NCI-H748 treated with DMSO at 0.1 percent for 48 hours (cell line): ENCODE measurements at places on chromosomes 1 and 21.

GRCh38 chr1:201750934-201751333 lies 78.0 kb upstream of the IPO9 start:
- DNase-seq, result no peak

GRCh38 chr1:110237386-110238152 lies 27.5 kb downstream of the KCNC4 start:
- no peak for DNase-seq

DNA sequence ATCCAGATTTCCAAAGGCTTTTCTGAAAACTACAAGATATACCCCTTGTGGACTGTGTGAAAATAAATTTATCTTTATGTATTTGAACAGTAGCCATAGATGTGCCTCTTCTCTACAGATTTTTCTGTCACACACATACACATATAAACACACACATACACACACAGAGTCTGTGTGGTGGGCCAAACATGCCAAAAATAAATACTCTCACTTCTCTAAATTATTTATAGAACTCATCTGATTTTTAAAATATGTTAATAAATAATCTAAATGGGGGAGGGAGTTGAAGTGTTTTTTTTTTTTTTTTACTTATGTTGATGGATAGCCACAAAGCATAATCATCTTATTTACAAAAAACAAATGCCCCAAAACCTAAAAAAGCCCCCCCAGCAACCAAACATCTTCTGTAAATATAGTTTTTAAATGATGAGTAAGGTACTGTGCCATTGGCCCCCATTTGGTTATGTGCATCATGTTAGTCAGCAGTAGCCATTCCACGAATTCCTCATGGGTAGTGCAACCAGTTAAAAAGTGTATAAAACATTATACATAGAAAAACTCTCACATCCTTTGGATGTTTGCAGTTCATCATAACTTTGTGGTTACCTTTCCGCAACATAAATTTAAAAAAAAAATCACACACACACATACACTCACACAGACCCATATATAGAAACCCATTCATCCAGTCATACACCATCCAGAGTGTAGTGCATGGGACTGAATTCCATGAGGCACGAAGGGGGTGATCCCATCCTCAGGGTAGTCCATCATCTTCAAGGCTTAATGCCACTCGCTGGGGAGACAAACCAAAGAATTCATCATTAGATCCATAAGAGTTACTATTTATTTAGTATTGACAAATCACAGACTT lies 8.2 kb upstream of the MAGOH start:
- no peak for DNase-seq

- peak; percentile 31 for DNase-seq
Measured at GRCh38 chr21:25881524-25882376, 147.0 kb downstream of the GABPA start.

DNA sequence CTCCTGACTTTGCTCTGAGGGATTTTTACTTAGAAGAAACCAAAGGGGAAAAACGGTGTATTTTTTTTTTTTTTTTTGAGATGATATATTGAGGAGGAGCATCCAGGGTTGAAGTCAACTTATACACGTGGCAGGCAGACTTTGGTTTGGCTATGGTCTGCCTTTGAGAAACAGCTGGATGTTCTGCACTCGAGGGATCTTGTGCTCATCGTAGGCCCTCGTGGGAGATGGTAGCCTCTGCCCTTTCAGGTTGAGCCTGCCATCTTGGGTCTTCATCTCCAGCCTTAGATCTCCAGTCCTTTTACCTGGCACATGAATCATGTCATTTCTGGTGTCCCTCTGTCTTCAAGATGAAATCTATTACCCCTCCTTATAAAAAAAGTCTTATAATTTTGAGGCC lies 67.1 kb upstream of the UBE2U start:
- DNase-seq, result no peak

DNA sequence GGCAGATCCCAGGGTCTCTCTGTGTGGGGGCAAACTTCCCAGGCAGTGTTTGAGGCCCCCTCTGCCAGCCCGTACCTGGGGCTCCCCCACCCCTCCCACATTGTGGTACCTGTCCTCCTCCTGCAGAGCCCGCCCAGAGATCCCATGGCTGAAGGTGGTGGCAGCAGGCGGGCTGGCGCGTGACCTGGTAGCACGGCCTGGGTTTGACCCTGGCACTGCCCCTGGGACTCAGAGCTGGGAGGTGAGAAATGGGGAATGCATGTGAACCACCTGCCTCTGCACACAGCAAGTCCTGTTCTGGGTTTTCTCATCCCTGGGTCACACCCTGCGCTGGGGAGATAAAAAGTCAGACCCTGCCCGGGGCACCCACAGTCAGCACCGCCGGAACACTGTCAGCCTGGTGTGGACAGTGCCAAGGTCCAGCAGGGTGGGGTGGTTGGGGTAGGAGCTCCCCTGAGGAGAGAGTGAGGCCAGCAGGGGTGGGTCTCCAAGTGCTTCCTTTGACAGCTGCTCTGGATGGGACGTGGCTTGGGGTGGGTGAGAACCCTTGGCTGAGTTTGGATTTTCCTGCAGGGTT lies 11.8 kb downstream of the AGRN start:
- no peak for DNase-seq

DNA sequence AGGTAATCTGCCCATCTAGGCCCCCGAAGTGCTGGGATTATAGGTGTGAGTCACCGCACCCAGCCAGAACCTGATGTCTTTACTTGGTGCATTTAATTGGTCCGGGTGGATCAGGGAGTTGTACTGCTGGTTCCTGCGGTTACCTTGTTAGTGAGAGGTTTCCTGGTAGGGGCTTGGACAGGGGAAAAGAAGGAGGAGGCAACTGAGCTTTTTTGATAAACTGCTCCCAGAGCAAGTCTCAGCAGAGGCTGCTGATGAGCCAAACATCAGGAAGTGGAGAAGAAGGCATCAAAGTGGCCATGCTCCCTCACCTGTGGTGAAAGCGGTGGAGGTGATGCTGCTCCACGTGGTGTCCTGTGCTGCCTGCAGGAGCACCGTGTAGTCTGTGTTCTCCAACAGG lies 161.5 kb upstream of the KIAA0040 start:
- DNase-seq, result no peak

- no peak for DNase-seq
Measured at GRCh38 chr1:228031276-228031995, 24.6 kb downstream of the WNT3A start.

DNA sequence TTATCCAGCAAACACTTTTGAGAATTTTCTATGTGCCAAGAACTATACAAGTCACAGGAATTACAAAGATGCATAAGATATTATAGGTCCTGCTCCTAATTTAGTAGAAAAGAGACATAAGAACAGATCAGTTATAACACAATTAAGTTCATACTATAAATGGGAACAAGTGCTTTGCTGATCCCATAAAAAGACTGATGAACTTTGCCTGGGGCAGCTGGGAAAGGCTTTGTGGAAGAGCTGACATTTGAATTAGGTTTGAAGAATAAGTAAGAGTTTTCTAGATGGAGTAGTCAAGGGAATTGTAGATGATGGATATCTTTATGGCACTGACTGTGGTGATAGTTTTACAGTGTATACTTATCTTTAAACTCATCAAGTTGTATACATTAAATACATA lies 76.5 kb downstream of the VCAM1 start:
- DNase-seq, result no peak
